Stimulated activated CD4-positive, alpha-beta T cell treated with anti-CD3 and anti-CD28 coated beads, Interleukin-4, amount 100 ng/mL, for 1 hour (primary cell): ENCODE measurements at places on chromosomes 5 and 9.

DNA sequence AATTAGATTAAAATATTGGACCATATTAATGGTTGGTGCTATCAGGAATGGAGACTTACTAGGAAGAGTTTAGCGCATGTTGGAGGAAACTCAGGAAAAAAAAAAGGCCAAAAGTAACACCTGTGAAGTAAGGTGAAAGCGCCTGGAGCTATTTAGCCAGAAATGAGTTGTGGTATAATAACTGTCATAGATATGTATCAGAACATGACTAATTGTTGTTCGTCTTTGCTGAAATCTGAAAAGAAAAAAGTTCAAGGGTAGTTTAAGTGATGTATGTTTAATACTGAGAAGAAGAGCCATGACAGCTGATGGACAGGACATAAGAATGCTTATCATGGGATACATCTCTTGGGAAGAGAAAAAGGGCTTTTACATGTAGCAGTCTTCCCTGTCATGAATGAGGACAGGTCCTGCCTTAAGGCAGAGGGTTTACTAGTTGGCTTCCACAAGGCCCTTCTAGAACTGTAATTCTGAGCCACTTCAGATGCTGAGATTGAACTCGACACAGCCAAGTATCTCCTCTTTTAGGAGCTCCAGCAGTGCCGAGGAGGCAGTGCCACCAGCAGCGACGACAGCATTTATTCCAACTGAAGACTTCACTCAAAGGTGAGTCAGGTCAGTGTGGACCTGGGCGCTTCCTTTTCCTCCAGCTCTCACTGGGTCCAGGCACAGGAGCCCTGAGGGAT lies 940 bp upstream of the CAMK4 start:
- no peak for DNase-seq

- DNase-seq, result no peak
These were observed 66.1 kb downstream of the PTPDC1 start for GRCh38 chr9:94150279-94150828.

DNA sequence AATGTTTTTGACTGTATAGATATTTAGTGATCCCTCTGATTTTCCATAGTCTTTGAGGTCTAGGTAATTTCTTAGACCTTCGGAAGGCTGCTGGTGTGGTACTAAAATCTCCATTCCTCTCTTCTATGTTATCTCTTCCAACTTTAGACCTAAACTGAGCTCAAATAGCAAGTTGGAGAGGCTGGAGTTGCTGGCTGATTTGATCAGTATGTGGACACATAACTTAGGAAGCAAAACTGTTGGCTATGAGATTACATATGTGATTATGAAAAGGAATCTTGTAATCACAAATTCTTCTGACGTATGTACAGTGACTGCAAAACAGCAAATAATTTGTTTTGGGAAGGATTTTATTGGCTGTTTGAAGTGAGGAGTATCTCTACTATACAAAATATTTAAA lies 2.1 kb upstream of the SMAD5 start:
- no peak for DNase-seq

DNA sequence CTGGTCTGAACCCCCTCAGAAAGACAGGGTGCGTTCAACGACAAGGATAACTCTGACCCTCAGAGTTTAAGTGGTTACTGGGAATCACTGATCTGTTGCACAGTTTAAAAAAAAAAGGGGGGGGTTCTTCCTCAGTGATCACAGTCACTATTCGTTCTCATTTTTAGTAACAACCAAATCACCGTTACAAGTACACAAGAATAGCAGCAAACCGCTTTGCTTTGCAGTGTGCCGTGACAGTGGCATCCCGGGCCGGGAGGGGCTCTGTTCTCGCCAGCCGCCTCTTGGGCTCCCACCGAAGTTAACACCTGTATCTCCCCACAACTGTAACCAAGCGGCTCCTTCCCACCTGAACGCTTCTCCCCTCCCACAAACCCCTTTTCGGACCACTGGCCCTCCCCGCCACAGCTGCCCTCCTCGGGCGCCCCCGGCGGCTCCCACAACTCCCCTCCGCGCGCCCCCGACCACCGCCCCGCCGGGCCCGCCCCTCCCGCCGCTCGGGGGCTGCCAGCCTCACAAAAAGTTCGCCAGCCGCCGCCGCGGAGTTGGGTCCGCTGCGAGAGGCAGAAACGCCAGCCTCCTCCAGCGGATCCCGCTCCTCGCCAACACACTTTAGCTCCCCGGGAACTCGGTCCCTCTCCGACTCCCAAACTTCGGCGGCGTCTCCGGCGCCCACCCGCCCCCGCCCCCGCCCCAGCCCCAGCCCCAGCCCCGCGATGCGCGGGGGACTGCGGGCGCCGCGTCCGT lies 1.2 kb downstream of the SSBP2 start:
- peak; percentile 59 for DNase-seq

DNA sequence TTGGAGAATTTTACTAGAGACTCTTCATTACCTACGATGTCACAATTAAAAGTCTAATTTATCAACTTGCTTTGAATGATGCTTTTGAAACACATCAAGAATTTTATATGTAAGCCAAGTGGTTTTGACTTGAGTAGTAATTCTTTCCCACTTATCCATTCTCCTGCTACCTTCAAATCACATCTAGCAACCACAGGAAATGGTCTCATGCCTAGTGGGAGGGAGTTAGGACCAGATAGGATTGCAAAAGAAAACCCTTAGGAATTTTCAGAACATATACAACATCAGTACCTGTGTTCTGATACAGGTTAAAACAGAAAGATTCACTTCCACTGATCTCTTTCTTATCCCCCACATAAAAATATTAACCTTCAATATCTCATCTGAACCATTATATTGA lies 260.4 kb downstream of the CWC27 start:
- DNase-seq, result no peak

- DNase-seq, result no peak
These were observed 6.7 kb downstream of the SUSD3 start for GRCh38 chr9:93065135-93065720.
